ENCODE measurements at places on chromosomes 7 and 10. TPM values are rescaled to one million over a fixed set of nuclear protein-coding genes. Genes with fewer than 3 reads are reported as not detected.

Gene PLAU
- total RNA-seq: 110 TPM

Gene PAPOLB
- 0.07 TPM for total RNA-seq

Gene C10orf62
- total RNA-seq: not detected

Gene PVRIG
- total RNA-seq: not detected

Gene C10orf53
- total RNA-seq: not detected

Gene CHCHD1
- 9.2 TPM for total RNA-seq
